Stimulated activated CD4-positive, alpha-beta T cell treated with anti-CD3 and anti-CD28 coated beads, Interleukin-1b, Interleukin-23, amount 100 ng/mL, for 48 hours (primary cell): ENCODE measurements at places on chromosomes 1 and 21.

DNA sequence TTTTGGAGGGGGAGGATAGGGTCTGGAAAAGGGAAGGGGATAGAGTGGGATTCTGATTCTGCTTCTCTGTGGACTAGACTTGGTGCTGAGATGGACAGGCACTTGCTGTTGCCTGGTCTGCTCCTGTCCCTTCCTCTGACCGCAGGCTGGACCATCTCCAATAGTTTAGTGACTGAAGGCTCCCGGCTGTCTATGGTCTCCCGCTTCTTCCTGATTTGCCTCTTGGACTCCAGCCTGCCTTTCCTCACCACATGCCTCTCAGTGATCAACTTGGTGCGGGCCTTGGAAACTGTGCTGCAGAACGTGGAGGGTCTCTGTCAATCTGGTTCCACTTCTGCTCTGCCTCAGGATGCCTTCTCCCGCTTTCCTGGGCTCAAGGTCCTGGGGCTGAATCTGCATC lies 6.3 kb upstream of the ZSCAN20 start:
- no peak for DNase-seq

DNA sequence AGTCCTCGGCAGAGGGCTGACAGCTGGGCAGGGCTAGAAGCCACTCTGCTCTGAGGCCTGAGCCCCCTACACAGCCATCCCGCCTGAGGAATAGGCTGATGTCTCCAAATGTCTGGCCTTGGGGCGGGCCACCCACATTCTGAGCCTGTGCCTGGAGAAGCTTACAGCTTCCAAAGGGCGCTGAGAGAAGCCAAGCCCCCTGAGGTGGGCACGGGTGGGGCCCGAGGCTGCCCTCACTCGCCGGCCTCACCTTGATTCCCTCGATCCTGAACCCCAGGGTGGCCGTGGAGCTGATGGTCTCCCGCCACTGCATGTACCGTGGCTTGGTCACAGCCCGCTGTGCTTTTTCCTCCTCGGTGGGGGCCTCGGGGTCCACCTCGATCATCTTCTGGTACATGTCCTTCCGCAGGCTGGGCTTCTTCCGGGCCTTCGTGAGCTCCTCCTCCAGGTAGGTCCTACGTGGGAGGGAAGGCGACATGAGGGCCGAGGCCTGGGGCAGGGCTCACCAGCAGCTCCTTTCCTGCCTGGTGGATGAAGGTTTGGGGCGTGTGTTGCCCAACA lies 93.2 kb downstream of the STUM start:
- no peak for DNase-seq

DNA sequence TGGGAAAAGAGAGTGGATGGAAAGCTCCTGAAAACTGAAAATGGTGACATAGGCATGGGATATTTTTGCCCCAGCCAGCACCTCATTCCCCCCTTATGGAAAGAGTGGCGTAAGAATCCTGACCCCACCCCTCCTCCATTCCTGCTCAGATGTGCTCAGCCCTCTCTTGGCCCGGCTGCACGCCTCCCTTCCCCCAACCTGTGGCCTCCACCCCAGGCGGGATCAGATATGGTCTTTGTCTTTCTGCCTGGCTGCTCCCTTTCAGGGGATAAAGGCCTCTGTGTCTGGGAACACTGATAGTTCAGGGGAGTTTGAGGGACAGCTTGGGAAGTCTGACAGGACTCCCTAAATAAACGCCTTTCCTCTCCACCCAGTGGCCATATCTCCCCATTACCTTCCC lies 49.8 kb downstream of the KIRREL1 start:
- DNase-seq: no peak

DNA sequence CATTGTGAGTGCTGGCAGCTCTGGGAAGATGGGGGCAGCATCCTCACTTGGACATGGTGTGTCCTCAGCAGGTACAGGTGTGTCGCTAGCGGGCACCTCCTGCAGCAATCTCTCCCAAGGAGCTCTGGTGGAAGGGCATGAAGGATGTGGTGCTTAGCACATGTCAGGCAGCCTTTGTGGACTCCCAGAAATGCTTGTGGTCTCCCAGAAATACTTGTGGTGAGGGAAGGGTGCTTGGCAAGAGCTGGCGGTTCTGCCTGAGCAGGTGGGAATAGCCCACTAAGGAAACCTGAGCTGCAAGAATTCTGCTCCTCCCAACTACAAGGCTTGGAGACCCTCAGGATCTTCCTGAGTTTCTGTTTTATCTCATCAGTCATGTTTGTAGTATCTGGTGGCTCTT lies 371.6 kb downstream of the PRDM2 start:
- DNase-seq: no peak

- DNase-seq: peak; percentile 64
These were observed 50.3 kb upstream of the COA6 start for GRCh38 chr1:234322979-234323378.

GRCh38 chr1:228744356-228744755 lies 9.1 kb downstream of the RHOU start:
- DNase-seq: no peak

DNA sequence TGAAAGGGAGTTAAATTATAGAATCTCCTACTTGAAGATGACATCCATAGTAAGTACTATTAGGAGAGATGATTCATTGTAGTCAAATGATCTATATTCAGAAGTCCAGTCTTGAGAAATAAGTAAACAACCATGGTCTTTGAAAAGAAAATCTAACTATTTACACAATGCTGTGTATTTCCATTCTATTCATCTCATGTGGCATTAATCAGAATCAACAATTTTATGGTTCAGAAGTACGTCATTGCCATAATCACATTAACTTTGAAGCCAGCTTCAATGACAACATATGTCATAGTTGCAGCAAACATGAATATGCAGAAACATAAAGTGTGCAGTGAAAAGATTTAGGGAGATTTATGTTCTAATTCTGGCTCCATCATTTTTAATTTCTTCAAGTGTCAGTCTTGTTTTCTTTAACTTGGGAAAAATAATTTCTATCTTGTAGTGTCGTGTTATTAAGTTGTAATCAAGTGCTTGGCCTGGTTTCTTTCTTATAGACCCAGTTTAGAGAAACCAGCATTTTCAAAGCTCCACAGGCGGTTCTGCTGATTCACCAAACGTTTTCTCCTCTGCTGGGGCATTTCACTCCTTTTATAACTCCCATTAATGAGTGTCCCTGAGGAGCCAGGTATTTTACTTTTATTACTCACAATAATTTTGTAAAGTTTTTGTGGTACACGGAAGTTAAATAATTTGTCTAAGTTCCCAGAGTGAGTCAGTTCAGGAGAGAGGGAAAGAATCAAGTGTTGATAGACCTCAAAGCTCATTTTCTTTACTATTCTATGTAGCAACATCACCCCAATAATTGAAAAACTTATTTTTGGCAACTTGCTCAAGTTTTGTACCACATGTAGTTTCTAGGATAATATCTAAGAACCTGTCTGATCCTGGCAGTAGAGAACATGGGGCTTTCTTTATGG lies 35.9 kb upstream of the PTGS2 start:
- no peak for DNase-seq

GRCh38 chr1:94234615-94235014 lies 2.8 kb downstream of the ARHGAP29 start:
- DNase-seq: no peak

GRCh38 chr21:45513003-45513717 lies 29.1 kb downstream of the SLC19A1 start:
- DNase-seq: no peak

- DNase-seq: no peak
These were observed 32.6 kb upstream of the RD3 start for GRCh38 chr1:211524521-211524920.

DNA sequence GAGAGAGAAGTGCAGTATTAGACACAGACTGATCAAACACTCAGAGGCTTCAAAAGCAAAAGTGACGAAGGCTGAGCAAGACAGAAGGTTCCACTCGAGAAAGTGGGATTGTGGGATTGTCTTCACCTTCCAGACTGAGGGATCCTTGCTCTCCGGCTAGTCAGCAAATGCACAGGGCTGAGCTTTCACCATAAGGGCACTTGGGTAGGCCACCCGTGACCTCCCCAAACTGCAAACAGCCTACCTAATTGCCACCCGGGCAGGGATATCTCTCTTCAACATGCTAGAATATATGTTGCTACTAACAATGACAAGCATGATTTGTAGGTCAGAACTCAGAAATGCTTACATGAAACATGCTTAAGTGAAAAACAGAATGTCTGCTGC lies 35.3 kb upstream of the RIPK4 start:
- DNase-seq: no peak

DNA sequence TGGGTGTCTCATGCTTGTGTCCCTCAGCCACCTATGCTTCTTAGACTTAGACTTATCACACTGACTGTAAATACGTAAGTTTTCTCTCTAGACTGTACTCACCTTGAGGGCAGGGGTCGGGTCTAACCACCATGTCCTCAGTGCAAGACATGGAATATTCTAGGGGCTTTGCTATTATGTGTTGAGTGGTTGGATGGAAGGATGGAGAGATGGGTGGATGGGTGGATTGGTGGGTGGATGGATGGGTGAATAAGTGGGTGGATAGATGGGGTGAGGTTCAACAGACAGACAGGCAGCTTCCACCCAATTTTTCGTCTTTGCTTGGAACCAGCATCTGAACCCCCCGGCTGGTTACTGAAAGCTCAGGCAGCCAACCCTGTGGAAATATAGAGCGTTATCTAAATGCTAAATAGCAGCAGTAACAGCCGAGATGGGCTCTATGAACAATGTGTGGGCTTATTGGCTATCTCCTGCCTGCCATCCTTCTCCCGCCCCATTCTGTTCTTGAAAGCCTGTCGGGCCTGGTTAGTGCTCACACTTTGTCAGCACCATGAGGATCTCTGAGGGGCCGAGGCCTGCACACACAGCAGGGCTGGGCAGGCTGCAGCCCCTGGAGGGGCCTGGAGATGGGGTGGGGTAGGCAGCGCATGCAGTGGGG lies 130.7 kb downstream of the ACTL8 start:
- no peak for DNase-seq

DNA sequence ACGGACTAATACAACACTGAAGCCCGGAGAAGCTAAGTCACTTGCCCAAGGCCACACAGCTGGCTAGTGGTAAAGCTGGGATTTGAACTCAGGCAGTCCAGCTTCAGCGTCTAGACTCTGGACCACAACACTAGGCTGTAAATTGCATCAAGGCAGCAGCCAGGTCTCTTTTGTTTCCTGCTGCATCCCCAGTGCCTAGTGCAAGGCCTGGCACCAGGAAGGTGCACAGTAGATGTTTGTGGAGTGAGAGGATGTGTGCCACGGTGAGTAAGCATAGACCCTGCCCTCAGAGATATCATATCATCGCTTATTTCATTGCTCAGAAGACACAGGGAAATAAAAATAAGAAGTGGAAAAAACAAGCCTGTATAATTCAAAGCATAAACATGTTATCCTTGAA lies 40.9 kb downstream of the IGSF21 start:
- DNase-seq: no peak

DNA sequence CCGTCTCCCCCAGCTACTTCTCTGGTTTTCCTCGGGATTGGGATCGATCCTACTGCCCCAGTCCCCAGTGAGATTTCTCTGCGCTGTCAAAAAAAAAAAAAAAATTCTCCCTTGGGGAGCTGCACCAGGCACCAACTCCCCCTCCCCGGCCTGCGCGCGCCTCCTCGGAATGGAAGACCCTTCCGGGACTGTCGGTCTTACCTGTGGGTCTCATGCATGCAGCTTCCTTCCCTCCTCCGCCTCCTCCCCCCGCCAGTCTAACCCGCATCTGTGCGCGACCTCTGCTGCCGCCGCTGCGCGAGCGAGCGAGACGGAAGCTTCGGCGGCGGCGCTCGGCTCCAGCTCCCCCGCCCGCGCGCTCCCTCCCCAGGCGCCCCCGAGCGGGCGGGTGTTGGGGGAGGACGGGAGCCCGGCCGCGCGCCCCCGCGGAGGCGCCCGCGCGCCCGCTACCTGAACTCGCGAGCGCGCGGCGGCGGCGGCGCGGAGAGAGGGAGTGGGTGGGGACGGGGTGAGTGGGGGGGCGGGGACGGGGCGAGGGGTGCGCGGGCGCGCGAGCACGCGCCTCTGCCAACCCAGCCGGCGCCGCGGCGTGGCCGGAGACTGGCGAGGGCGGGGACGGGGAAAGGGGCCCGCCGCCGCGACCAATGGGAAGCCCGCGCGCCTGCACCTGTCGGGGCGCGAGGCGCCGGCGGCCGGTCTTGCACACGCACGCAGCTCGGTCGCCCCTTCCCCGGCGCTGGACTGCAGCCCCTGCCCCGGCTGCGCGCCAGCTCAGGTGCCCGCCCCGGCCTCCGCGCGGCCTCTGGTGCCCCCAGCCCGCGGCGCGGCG lies at the start of gene SUSD4:
TSS of gene SUSD4 (minus strand) at position 321 of the 829 bp plus-strand sequence. CDS start 751 bp downstream, outside the sequence.
- DNase-seq: peak; percentile 59

- DNase-seq: peak; percentile 19
These were observed 162.5 kb upstream of the SGIP1 start for GRCh38 chr1:66371233-66372005.

GRCh38 chr1:97034651-97035050 lies 313.1 kb downstream of the PTBP2 start:
- DNase-seq: no peak

- DNase-seq: no peak
These were observed 17.4 kb downstream of the FMO1 start for GRCh38 chr1:171265686-171266085.

GRCh38 chr1:25031966-25032667 lies 102.0 kb upstream of the RUNX3 start:
- peak; percentile 44 for DNase-seq

DNA sequence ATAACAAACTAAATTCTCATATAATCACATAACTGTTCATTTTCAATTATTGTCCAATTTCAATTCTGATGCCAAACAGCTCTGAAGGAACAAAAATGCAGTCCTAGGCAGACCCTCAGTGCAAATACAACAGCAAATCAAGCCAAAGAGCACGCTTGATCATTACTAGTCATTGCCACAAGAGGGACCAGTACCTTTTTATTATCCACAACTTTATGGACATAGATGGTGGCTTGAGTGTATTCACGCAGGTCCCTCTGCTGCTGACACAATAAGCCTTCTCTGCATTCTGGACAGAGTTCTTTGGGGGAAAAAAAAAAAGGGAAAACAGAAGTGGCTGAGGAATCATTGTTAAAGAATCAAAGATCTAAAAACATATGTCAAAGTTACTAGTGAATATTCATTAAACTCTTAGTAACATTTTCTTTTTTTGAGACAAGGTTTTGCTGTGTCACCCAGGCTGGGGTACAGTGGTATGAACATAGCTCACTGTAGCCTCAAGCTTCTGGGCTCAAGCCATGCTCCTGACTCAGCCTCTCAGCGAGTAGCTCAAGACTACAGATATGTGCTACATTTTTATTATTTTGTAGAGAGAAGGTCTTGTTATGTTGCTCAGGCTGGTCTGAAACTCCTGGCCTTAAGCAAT lies 34.3 kb upstream of the RAP1GAP start:
- no peak for DNase-seq

GRCh38 chr1:36766481-36766880 lies 267.8 kb downstream of the GRIK3 start:
- no peak for DNase-seq

- DNase-seq: no peak
These were observed 17.6 kb upstream of the CBR3 start for GRCh38 chr21:36117286-36117741.

GRCh38 chr1:147821883-147822282 lies 61.5 kb upstream of the GJA5 start:
- DNase-seq: no peak

DNA sequence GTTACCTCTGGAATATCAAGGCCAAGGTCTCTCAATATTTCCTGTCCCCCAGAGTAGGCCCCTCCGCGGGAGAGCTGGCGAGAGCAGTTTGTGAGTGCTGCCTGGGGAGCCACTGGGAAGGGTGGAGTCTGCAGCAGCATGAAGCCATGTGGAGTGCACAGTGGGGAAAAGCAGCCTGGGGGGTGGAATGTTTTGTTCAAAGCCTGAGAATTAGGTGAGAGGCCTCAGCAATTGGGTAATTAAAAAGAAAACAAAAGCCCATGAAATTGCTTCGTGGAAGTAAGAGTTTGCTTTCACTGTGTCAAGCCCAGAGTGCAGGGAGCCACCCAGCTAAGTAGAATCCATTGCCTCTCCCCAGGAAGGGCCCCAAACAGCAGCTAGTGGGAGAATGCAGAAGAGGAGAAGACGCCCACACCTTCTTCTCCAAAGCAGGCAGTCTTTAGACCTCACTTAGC lies 30.2 kb upstream of the DISC1 start:
- DNase-seq: no peak
